ENCODE measurements at places on chromosomes 12 and 14.
A peak's percentile ranks its signal among the peaks of the same experiment; 100 is the strongest.

DNA sequence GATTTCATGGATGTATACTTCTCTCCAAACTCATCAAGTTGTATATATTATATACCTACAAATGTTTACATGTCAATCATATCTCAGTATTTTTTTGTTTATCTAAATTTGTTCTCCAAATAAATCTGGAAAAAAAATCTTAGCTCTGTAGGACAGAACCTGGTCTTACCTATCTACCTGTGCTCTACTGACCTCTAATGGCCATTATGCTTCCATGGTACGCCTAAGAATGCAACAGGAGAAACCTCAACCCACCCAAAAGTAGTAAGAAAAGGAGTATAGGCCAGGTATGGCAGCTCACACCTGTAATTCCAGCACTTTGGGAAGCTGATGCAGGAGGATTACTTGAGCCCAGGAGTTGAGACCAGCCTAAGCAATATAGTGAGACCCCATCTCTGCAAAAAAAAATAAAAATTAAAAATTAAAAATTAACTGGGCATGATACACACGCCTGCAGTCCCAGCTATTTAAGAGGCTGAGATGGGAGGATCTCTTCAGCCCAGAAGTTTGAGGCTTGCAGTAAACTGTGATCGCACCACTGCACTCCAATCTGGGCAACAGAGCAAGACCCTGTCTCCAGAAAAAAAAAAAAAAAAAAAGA is 8.7 kb downstream of the OR11H4 start:
- peak; percentile 33 for DNase-seq

DNA sequence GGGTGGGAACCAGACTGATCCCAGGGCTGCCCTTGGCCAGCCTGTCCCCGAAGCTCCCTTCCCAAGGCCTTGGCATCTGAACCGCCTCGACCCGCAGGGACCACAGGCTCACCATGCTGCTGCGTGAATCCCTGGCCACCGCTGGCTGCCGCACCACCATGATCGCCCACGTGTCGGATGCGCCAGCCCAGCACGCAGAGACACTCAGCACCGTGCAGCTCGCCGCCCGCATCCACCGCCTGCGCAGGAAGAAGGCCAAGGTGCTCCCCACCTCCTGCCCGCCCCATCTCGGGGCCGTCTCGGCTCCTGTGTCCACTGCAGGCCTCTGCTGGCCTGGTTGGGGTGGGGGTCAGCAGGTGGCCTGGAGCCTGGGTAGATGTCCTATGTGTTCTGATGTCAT is 35.7 kb downstream of the KIF26A start:
- no peak for DNase-seq

DNA sequence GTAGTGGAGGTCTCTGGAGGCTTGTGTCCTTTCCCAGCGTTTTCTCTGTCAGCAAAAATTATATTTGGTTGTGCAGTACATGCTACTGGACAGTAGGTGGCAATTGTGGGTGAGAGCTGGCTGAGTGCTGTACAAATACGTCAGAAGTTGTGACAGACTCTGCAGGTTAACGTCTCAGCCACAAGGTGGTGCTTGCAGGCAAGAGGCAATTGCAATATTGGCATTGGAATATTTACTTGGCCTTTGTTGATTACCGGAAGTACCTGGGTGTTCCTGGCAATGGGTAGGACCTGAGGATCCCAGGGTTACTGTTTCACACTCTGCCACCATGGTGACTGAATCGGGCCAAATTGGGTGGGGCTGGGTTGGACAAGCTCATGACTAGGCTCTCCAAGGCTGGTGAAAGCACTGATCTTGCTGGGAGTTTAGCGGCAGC is 333.9 kb upstream of the LMO3 start:
- DNase-seq, result peak; percentile 92

DNA sequence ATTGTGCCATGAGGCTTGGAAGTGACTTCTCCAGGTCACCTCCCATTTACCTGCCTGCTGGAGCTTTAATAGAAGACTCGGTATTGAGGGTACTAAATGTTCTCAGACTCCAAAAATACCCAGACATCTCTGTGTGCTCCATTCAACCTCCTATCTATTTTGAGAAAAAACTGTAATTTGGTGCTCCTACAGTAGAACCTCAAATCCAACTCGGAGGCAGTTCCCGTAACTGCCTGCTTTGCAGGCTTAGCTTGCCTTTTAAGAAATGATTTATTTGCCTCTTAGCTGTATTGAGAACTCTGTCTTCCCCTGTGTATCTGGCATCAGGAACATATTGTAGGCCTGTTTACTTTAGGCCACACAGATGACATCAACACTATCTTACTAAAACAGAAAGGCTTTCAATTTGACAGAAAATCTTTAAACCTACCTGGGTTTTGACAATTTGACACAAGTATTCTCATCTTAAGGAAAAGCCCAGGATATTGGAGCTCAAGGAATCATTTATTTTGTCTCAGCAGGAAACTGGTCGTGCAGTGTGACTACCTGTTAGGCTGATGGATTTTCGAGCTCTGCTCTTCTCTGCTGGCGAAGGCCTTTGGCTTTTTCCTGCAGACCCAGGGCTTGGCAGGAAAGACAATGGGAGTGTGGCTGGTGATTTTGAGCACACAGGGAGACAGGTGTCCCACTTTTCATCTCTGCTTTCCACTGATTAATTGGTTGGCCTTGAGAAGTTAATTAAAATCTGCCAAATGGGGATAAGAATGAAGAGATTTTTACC is 314.8 kb downstream of the SNAPC1 start:
- DNase-seq, result no peak

GRCh38 chr12:14928931-14929330 is 9.4 kb downstream of the ERP27 start:
- DNase-seq, result no peak

Measured in OCI-M1 (cell line).